Right ventricle myocardium inferior (tissue), 1 donor: ENCODE measurements at places on chromosomes 16 and 17. TPM values are rescaled to one million over a fixed set of nuclear protein-coding genes. Genes with fewer than 3 reads are reported as not detected.

Gene TMEM132E
- total RNA-seq: not detected

Gene CACNG4
- total RNA-seq: not detected

- no peak for DNase-seq
Observed at GRCh38 chr16:2056077-2056476, 8.3 kb downstream of the TSC2 start.

DNA sequence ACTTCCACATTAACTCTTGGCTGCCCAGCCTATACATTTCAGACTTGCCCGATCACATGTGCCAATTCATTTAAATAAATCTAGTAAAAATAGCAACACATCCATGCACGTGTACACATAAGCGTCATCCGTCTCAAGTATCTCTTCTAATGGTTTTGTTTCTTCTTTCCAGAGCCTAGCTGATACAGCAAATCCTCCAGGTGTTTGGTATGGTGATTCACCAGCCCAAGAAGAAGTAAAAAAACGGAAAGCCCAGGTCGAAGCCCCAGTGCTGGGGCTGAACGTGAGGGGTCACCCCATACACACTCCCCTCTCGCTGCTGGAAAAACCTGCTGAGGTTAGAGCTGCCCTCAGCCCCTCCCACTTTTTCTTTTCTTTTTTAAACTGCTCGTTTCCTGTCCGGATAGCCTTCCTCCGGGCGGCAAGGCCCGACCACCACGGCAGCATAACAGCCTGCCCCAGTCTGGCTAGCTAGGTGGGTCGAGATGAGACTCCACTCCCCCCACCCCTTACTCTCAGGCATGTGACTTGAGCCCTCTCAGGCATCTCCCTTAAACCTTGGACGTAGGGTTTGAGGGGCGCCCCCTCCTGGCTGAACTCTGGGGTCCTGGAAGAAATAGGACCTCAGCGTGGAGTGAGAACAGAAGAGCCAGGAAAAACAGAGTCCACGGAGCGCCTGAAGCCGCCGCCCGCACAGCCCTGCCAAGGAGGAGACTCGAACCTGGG lies 13.9 kb upstream of the OR1F1 start:
- DNase-seq: no peak

DNA sequence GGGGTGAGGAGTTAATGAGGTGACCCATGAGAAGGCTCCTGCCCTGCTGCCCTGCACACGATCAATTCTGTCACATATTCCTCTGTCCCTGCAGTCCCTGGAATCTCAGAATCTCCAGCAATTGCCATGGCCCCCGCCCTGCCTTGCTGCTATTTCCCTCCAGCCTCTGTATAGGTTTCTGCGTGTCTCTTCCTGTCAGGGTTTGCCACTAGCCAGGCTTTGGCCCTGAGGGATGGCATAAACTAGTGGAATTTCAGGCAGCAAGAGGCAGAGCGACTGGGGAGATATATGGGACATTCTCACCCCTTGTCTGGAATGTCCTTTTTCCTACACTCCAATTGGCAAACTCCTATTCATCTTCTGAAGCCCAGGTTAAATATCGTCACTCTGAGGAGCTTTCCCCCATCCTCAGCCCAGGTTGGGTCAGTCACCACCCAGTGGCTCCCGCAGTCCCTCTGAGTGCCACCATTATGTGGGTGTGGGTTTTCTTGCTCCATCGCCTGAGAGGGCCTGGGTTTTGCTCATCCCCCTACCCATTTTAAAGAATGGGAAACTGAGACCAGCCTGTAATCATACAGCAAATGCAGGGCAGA lies 15.5 kb upstream of the NATD1 start:
- no peak for DNase-seq

GRCh38 chr16:84827897-84828296 lies 8.1 kb downstream of the CRISPLD2 start:
- peak; percentile 39 for DNase-seq

GRCh38 chr16:85836706-85837582 lies 37.4 kb downstream of the COX4I1 start:
- DNase-seq: no peak

DNA sequence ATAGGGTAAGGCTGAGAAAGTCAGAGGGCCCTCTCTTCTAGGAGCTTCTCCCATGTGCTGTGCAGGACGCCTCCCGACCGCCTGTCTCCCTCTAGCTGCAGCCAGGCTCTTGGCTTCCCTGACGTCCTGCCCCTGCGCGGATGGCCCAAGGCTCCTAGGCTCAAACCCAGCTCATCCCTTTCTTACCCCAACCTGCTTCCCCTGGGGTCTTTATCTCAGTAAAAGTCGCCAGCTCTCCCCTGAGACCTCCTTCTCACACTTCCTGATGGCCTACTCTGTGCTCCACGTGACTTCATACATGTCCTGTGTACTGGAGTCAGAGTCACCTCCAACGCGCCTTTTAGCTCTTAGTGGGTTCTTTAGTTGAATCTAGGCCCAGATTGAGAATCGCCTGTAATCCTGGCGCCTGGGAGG lies 1.1 kb upstream of the ZNF747 start:
- DNase-seq: peak; percentile 79

DNA sequence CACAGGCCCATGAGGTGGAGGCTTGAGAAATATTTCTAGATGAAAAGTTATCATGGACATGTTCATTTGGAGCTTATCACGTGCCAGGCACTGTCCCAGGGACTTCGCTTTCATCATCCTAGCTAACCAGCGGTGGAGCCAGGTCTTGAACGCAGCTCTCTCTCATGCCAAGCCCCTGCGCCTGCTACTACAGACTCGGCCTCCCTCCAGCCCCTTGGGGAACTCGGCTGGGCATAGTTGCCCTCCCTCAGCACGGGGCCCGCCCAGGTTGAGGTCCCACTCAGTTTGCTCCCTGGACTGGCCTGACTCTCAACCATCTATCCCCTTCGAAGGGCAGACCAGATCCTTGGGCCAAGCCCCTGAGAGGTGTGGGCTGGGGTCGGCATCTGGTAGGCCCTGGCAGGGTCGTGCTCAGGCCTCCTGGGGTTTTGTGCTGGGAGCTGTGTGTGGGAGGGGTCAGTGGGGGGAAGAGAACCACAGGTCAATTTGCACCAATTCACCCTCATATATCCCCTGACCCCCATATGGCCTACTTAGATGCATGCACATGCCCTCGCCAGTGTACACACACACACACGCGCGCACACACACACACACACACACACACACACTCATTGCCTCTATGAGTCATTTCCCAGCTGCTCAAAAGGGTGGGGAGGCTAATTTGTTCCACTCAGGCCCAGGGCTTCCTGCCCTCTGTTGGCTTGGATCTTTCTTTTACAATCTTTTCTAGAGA lies 12.1 kb upstream of the SCN4A start:
- peak; percentile 55 for DNase-seq

- DNase-seq: no peak
Observed at GRCh38 chr16:28189245-28189644, 22.5 kb downstream of the XPO6 start.

- no peak for DNase-seq
Observed at GRCh38 chr16:6835941-6836340, 496.7 kb upstream of the RBFOX1 start.

DNA sequence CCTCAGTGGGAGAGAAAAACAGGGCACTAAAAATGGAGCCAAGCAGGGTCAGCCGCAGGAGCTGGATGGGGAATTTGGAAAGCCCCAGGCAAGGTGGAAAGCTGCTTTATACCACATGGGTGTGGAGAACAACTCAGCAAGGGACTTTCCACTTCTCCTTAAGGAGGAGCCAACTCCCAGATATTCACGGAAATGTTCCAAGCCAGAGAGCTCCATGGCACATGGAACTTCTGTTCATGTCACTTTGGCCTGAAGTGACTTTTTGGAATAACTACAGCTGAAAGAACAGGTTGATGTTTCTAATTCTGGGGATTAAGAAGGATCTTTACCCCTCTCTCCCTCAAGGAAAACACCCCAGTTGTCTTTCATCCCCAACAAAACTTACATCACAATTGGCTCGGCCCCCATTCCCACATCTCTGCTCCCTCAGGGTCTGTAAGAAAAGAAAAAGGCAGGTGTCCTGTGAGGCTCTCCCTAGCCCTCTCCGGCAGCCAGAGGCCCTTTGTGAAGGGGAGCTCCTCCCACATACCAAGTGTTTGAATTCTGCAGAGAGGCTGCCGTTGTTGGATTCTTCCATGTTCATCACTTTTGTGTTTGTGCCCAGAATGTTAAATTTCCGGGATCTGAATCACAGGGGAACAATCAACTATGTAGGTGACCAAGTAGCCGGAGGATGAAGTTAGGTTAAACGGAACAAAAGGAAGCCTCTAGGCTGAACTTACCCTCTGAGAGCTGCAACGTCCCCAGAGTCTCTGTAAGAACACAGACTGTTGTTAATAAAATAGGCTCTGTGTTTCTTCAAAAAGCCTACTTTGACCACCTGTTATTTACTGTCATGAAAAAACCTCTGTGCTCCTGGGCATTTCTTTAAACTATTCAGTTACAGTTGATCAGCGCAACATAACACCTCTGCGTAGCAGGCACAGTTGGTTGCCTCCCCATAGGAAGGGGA lies 41.0 kb downstream of the STAT5A start:
- no peak for DNase-seq

DNA sequence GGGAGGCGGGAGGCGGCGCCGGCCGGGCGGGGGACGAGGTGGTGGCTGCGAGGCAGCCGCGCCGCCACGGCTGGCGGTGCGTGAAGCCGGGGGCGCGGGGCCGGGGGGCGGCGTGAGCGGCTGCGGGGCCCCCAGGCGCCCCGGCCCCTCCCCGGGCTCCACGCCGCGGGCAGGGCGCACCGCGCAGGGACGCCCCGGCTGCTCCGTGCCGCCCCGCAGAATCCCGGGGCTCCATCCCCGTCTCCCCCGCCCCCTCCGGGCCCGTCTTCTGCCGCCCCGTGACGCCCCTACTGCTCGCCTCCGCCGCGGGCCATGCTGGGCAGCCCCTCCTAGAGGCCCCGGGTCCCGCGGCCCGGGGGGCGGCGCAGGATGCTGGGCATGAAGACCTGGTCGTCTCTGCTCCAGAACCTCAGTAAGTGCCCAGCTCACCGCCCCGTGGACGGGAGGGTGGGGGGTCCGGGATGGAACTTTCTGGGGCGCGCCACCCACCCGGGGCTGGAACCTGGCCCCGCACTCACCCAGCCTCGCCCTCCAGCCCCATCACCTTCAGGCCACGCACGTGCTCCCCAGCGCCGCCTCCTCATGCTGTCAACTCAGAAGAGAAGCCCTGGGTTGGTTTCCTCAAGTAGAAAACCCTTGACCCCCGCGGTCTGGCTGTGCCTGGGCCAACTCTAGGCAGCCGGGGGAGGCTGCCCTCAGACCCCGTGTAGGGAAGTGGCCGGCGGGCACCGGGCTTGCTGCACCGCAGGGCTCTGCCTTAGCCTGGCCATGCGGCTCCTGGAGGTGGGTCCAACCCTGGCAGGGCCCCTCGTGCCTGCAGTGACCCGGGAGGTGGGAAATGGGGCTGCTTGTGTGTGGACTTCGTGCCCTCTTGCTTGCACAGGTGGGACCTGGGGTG lies 150.2 kb upstream of the GSE1 start:
- DNase-seq: no peak

DNA sequence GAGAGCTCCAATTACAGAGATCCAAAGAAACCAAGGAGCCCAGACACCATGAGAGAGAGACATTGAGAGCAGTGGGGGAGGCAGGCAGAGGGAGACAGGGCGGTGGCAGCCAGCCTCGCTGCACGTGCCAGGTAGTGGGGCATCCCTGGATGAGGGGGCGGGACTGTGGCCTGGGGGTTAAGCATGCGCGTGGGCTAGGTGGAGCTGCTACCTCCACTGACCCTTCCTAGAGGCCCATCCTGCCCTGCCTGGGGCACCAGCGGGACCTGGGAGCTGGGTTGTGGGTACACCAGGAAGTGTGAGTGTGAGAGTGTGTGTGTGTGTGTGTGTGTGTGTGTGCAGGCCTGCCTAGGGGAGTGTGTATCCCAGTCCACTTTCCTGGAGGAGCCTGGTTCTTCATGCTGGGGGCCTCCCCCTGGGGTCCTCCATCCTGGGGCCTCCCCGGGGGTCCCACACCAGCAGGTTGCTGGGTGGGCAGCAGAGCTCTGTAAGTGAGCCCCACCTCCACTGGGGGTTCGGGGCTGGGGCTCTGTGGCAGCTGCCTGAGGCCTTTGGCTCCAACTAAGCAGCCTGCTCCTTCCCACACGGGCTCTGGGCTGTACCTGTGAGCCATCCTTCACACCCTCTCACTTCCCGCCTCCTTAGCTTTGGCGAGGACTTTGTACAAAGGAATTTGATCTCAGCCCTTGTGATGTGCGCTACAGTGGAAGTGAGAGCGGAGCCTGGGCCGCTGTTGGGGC lies 127.4 kb downstream of the IRF8 start:
- DNase-seq: no peak

DNA sequence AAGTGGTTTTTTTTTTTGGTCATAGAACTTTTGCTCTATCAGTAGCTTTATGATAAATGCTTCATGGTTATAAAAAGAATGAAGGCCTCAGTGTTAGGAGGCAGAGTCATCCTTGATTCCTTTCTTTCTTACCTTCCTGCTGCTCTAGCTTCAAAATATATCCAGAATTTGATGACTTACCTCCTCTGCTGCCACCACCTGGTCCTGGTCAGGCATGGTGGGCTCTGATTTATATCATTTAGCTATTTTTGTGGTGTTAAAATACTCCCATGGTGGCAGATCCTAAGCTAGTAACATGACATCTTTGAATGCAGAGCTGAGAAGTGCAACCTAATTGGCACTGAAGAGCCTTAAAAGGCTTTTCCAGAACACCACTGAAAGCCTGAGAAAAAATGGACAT lies 508.8 kb upstream of the CDH8 start:
- DNase-seq: no peak

DNA sequence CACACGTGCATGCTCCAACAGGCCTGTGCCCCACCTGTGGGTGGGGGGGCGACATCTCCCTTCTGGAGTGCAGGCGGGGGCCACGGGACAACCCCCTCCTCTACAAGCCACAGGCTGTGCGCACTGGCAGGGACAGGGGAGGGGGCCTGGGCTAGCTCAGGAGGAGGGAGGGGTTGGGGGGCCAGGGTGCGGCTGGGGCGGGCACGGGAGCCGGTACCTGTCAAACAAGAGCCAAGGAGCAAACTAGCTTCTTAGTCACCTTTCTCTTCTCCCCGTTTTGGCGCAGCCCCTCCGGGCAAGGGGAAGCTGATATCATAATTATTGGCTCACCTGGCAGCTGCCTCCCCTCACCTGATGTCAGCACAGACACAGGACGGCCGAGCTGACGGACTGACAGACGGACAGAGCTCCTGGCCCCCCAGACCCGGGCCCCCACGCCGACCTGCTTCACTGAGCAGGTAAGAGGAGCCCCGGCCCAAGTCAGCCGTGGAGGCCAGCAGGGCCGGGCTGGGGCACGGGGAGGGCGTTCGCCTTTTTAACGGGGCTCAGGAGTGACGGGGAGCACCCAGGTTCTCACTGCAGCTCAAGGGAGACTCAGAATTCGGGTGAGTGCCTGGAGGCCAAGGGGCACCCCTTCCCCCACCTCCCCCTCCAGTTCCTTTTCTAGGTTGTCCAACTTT lies at the start of gene FOXN1:
Gene FOXN1 (plus strand): TSS at position 363 of the 680 bp plus-strand sequence. CDS start 17,622 bp downstream, outside the sequence.
- no peak for DNase-seq

- DNase-seq: no peak
Observed at GRCh38 chr17:48571826-48572417, 6.2 kb downstream of the HOXB4 start.

- no peak for DNase-seq
Observed at GRCh38 chr17:80095038-80095843, 6.1 kb upstream of the GAA start.

DNA sequence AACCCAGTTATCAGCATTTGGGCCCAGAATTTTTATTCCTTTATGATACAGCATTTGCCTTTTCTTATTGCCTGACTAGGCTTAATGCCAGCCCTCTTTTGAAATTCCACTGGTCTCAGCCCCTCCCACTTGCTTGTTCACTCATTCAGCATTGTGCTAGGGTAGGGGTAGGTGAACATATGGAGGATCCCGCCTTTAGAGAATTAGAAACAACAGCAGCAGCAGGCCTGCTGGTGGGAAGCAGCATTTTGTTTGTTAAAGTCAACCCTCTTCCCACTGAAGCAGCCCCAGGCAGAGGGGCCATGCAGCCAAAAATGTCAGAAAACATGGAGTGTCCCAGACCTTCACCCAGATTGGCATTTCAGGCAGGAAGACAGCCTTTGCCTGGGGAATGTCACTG lies 1355.2 kb downstream of the CDH8 start:
- DNase-seq: no peak
